ENCODE measurements at places on chromosomes 12 and 14. TPM values are rescaled to one million over a fixed set of nuclear protein-coding genes. Genes with fewer than 3 reads are reported as not detected.

RAB21 gene
- 52.3 TPM for total RNA-seq

PPFIA2 gene
- total RNA-seq, result not detected

CLEC4A gene
- total RNA-seq, result 0.14 TPM

SERPINA10 gene
- total RNA-seq, result not detected

CMA1 gene
- not detected for total RNA-seq

ASCL1 gene
- not detected for total RNA-seq

PYM1 gene
- 22.2 TPM for total RNA-seq
